ENCODE measurements at places on chromosomes 13 and 19.

GRCh38 chr13:78228211-78228610 lies 309.6 kb upstream of the EDNRB start:
- DNase-seq, result no peak

DNA sequence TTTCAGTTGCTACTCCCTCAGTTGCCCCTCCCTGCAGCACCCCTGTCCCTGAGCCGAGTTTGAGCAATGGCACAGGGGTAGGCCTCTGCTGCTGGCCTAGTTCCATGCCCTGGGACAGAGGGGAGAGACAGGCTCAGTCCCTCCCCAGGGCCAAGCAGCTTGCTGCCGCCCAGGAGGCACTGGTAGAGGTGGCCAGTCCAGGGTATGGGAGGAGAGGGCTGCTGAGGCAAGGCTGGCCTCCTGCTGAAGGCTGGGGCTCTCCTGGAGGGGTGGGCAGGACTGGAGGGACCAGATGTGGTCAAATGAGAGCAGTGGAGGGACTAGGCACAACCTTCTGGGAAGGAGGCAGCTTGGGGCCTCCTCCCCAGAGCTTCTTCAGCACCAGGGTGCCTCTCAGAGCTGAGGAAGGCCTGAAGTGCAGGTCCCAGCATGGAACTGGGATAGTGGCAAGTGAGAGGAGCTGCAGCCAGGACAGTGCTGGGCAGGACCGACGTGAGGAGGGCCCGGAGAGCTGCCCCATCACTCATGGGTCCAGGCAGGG lies 29.8 kb upstream of the VSTM2B start:
- no peak for DNase-seq

DNA sequence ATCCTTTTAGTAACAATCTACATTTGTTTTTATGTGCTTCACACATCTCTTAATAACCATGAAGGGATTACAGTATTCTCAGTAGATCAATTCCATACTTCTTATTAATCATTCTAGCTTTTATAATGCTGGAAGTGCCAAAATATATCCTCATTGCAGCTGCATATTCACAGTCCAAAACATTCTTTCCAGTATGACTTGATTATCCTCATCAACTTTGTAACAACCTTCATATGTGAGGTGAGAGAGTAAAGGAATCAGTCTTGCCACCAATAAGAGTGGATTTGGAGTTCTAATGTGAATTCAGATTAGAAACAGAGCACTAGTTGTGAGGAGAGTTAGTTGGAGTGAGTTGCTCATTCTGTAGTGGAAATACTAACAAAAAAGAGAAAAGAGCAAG lies 208.0 kb upstream of the SPRY2 start:
- no peak for DNase-seq

GRCh38 chr19:8242211-8242821 lies 33.1 kb downstream of the CERS4 start:
- DNase-seq, result no peak

DNA sequence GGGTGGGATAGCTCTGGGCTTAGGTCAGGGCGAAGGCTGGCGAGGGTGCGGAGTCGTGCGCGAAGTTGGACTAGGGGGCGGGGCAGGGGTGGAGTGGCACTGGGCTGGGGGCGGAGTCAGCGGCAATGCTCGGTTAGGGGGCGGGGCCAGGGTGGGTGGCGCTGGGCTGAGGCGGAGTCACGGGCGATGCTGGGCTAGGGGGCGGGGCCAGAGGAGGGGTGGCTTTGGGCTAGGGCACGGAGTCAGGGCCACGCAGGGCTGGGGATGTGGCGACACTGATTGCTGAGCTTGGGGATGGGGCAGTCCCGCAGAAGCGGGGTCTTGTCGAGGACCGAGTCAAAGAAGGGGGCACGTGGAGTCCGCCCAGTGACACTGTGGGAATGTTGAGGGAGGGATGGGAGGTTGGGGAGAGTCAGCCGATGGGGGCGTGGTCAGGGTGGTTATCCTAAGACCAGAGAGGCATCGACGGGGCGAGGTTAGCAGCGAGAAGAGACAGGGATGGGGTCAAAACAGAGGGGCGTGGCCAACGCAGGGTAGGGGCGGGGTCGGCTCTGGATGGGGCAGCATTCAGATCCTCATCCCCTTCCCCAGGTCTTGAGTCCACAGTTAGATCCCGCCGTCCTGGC lies 8.7 kb downstream of the HOMER3 start:
- DNase-seq, result peak; percentile 79

- DNase-seq, result no peak
These were observed 367 bp downstream of the NDUFS7 start for GRCh38 chr19:1384085-1384462.

GRCh38 chr13:101452519-101453485 lies at the start of gene ITGBL1:
ITGBL1 (plus strand) TSS chr13:101452675; CDS start chr13:101452834, 159 bp downstream.
- DNase-seq, result no peak

DNA sequence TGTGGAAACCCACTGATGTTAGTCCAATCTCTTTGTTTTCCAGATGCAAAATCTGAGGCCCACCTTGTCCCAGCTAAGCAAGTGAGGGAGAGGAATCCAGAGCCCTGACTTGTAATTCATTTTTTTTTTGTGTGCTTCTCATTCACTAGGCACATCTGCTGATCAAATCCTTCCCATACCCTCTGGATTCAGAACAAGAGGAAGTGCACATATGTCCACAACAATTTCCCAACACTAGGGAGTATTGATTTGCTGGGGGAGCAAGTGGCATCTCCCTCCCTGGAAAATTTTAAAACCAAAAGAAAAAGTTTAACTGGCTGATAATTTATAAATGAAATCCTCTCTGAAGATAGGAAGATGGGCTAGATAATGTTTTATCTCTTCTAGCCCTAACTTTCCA lies 94.6 kb upstream of the RFC3 start:
- no peak for DNase-seq

DNA sequence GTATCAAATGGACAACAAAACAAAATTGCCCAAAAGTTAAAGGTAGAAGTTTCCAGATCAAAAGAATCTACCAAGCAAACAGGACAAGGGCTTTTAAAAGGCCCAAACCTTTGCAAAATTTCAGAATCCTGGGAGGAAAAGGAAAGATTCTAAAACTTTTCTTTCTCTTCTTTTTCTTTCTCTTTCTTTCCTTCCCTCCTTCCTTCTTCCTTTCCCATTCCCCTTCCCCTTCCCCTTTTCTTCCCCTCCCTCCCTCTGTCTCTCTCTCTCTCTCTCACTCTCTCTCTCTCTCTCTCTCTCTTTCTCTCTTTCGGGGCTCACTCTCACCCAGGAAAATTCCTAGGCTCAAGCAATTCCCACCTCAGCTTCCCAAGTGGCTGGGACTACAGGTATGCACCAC lies 4.2 kb upstream of the PDCD5 start:
- no peak for DNase-seq

DNA sequence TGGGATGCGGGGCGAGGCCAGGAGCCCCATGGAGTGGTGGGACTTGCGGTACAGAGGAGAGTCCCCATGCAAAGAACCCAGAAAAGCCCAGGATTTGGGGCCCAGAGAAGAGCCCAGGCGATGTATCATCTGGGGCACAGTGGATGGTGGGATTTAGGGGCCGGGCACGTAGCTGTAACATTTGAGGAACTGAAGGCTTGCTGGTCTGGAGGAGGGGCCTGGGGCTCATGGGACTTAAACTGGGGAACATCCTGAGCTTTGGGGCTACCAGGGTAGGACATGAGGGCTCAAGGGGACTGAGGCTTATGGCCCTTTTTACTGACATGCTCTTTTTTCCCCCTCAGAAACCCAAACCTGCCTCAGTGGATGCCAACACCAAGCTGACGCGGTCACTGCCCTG lies 13.5 kb downstream of the MED25 start:
- no peak for DNase-seq

DNA sequence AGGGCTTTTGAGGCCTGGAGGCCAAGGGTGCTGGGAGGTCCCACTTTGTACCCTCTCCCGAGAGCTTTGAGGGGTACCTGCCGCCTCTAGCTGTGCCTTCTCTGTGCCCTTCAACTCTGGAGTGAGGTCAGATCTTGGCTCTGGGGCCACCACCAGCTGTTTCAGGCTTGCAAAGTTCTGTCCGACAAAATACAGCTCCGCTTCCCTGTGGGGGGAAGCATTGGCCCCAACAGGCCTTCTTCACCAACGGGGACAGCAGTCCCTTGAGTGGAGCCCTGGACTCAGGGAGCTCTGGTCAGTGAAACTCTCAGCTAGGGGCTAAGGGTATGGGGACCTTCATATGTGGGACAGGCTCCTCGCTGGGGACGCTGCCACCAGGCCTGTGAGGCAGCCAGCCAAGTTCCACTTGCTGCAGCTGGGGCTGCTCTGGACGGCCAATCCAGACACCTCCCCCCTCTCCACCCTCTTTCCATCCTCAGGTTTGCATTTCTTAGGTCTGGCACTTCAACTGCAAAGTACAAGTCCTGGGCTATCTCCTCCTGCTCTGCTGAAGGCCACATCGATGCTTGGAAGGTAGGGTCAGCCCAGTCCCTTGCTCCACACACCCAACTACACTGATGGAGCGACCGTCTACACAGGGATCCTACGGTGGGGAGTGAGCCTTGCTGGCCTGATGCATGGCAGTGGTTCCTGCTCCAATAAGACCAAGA lies 46.8 kb downstream of the C13orf46 start:
- DNase-seq, result no peak

DNA sequence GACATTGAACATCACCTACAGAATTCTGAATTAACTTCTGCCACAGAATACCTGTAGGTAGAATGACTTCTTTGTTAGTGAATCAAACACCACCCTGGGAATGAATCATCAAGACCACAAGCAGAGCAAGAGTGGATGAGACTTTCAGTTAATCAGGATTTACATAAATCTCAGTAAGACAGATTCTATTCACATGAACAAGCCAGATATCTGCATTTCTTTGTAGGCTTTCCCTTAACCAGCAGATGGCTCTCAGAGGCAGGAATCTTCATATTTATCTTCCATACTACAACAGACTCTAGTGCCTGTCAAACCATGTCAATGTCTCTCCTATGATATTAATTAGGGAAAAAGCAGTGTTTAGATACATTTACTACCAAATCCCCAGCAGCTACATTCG lies 412.1 kb downstream of the KLF12 start:
- no peak for DNase-seq

DNA sequence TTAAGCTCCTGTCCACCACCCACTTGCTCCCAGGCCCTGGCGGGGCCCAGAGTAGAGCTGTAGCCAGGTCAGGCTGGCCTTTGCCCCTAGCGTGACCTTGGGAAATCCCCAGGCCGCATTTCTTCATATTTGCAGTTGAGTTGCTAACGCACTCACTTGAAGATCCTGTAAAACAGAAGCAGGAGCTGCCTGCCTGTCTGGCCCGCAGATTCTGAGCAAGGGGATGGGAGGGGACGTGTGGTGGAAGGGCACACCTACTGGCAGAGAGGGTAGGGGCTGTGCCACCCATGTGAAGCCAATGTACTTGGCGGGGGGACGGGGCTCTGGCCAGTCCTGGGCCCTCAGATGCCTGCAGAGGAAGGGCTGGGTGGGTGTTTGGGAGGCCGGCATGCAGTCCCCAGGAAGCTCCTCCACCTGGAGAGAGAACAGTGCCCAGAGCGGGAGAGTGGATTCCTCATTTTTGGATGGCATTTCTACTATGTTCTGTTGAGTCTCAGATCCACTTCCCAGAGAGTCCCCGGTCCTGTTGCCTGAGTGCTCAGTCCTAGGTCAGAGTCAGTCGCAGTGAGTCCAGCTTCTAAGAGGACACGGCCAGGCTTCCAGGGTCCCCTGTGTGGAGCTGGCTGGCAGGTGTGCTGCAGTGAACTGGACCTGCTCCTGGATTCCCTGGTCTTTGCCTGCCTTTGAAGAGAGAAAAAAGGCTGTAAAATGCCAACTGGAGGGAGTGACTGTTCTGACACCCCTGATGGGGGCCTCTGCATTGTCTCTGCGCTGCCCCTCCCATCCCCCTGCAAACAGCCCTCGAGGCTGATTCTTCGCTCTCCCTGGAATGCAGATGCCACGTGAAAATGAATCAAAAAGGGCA lies 62.9 kb downstream of the GGACT start:
- DNase-seq, result no peak

DNA sequence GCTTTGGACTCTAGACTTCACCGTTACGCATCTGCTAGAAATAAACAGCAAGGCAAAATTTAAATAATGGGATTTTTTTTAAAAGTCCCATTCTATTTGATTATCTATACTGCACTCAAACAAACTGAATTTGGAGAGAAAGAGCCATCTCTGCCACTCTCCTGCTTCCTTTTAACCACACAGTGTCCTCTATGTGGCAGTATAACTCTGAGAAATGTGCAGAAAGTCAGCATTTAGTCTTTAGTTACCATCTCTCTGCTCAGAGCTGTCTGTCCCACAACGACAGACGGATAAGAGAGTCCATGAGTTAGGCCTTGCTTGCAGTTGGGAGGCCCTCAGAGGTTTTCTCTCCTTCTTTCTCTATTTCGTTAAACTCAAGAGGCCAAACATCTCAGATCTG lies 21.2 kb downstream of the CCNA1 start:
- DNase-seq, result no peak

- no peak for DNase-seq
These were observed 17.8 kb downstream of the PKN1 start for GRCh38 chr19:14450876-14451275.

DNA sequence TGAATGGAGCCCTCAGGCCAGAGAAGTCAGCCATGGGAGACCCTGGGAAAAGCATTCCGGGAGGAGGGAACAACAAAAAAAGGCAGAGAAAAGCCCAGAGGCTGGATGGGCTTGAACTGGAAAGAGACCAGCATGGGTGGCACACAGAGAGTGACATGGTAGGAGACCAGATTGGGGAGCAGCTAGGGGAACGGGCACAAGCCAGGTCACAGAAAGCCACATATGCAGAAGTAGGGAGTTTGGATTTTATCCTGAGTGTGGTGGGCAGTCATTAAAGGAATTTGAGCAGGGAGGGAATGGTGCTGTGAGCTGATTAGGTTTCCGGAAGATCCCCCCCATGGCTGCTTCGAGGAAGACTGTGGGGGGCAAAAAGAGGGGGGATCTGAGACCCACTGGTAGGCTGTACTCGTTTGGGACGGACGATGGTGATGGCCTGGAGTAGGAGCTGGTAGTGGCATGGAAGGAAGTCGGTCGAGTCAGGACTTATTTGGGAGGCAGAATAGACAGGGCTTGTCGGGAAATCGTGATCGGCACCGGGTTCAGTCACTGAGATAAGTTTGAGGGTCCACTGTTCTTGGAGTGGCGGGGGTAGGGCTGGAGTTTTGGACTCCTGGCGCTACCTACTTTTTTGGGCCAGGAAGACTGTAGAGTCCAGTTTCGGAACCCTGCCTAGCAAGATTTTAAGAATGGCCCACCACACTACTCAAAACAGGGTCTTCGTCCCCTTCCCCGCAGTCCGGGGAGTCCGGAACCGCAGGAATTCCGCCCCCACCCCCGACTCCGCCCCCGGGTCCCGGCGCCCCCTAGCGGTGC lies 949 bp downstream of the SERTAD1 start:
- DNase-seq, result no peak

DNA sequence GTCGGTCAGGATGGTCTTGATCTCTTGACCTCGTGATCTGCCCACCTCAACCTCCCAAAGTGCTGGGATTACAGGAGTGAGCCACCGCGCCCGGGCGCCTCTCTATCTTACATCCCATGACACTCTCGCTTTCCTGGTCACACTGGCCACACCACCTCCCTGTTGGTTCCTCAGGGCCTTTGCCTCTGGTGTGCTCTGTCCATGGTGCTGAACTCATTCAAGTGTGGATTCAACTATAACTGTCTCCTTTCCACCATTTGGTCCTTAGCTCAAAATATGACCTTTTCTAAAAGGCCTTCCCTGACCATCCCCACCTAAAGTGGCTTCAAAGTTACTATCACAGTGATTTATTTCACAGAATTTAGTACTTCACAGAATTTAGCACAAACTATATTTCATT lies 3.7 kb upstream of the SMIM17 start:
- no peak for DNase-seq

GRCh38 chr19:19034204-19034624 lies 811 bp downstream of the ARMC6 start:
- peak; percentile 37 for DNase-seq

All from stimulated activated naive CD4-positive, alpha-beta T cell (primary cell).